ENCODE measurements at places on chromosomes 6 and 20.
A peak's percentile ranks its signal among the peaks of the same experiment; 100 is the strongest.

- no peak for DNase-seq
Measured at GRCh38 chr20:51428401-51429143, 113.9 kb downstream of the NFATC2 start.

DNA sequence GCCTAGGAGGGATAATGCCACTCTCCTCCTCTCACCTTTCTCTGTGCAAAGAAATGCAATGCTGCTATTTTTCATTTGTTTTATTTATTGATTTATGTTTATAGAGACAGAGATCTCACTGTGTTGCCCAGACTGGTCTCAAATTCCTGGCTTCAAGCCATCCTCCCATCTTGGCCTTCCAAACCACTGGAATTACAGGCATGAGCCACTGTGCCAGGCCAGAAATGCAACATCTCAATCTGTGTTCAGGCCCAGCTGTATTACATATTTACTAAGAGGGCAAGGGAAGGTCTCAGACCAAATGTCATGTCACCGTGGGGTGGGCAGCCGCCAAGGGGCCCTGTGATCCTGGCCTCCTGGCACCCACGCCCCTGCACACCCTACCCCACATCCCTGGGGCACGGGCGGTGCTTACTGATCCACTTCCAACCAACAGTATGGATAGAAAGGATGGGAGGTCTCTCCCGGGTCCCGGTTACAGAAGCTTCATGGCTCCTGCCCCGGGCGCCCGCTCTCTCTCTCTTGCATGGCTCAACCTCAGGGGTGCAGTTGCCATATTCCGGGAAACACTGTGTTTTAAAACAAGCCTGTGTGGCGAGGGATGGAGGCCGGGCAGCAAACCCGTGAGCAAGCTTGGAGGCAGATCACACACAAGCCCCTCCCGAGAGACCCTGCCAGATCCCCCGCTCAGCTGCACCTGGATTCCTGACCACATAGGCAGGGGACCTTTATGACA is 111.8 kb downstream of the AGPAT4 start:
- no peak for DNase-seq

DNA sequence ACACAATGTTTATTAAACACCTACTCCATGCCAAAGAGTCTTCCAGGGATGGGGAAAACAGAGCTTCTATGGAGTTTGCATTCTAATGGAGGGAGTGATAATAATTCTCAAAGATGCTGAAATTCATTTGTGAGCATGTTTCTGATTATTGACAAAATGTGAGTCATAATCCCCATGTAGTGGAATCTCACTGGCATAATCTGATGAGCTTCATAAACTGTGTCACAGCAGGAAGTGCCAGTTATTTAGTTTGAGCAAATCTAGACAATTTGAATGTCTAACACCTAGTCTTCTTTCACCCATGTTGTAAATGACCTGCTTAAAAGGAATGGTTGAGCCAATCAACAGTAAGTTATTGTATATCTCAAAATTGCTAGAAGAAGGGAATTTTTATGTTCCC is 95.1 kb downstream of the KCNQ5 start:
- no peak for DNase-seq

DNA sequence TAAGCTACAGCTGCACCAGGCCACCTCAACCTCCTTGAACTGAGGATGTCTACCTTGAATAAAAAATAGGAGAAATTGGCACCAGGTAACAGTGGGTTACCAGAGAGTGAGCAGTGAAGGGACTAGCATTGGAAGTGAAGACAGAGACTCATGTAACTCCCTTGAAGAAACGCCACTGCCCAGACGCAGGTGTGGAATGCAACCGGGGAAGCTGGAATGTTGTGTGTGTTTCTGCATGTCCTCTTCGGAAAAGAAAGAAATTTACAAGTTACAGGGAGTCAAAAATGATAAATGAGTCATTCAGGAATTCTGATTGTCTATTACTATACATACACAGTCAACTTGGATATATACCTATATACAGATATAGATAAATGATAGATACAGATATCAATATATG is 514.7 kb upstream of the AGPAT4 start:
- no peak for DNase-seq

- no peak for DNase-seq
Measured at GRCh38 chr20:48483334-48484066, 344.3 kb downstream of the PREX1 start.

DNA sequence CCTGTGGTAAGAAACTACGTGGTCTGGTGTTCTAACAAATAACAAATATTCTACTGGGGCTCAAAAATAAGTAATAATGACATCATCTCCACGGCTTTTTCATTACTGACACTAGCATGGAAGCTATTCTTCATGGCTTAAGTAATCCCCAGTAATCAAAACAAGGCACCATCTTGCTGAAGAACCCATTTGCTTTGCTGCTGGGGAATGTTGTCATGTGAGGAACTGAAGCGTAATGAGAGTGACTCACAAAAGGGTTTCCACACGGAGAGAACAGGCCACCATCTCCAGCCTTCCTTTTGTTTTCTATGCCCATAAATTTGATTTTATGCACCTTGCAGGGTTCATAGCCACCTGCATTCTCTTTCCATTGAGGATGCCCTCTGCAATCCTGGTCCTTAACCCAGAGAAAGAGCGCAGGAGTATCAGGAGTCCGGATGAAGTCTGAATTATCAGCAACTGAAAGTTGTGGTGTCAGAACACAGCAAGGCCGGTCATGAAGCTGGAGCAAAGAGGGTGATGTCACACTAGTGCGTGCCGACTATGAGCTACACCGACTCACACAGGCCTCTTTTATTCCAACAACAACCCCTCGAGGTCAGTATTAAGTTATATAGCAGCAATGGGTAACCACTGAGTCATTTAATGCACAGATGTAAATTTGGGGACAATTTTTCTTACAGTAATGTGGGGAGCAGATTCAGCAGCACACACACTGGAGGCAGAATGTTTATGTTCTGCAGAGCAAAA is 173.7 kb upstream of the SSTR4 start:
- no peak for DNase-seq

- DNase-seq: no peak
Measured at GRCh38 chr6:15132854-15133670, 112.8 kb upstream of the JARID2 start.

- DNase-seq: peak; percentile 37
Measured at GRCh38 chr20:57620274-57620990, at the start of gene ZBP1. TSS of gene ZBP1 (minus strand) at chr20:57620426. CDS start at chr20:57620295, 131 bp downstream.

DNA sequence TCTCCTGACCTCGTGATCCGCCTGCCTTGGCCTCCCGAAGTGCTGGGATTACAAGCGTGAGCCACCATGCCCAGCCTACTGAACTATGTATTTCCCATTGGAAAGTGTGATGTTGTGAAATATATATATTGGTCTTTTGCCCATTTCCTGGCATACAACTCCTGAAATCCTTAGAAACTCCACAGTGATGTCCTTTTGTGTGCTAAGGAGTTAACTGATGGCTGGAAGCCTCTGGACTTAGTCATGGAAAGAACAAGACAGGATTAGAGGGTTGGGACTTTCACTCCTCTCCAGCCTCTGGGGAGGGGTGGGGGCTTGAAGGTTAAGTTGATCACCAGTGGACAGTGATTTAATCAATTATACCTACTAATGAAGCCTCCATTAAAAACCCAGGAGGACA is 7.1 kb downstream of the PANK2 start:
- no peak for DNase-seq

DNA sequence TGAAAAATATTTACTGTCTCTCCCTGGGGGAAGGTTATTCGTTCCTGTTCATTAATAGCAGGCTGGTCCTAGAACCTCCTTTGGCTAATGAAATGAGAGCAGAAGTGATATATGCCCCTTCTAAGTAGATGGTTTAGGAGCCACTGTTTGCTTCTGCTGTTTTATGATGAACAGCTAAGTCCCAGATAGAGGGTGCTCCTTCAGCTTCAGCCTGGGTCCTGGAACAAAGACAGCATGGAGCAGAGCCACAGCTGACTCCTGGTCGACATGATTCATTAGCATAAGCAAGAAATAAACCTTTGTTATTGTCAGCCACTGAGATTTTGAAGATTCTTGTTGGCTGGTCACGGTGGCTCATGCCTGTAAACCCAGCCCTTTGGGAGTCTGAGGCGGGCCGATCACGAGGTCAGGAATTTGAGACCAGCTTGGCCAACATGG is 47.8 kb upstream of the ARMC2 start:
- no peak for DNase-seq

DNA sequence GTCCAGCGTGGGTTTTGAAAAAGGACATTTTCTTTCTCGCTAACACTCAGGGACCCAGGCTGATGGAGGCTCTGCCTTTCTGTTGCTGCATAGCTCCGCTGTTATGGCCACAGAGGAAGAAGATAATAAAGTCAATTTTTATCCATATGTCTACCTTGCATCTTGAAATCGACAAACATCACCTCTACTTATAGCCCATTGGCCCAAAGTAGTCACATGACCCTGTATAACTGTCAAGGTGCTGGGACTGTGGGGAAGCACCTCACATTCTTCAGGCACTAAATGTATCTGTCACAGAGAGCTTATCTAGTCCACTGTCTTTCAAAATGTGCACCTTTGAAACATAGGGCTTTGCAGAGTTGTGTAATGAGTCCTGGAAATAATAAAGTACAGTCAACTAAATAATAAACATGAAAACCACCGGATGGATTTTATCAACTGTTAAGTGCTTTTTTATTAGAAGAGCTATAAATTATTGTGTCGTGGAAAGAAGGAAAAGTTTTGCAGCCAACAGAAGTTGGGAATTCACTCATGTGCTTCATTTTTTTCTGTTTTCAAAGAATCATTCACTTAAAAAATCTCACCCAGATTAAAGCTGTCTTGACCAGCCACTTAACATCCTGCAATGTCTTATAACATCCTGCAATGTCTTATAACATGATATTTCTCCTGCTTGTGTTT is 47.7 kb upstream of the RCAN2 start:
- no peak for DNase-seq

GRCh38 chr20:53698371-53698978 is 104.8 kb upstream of the ZNF217 start:
- no peak for DNase-seq
